Kasumi-1 (cell line): ENCODE measurements at places on chromosomes 3 and 15.

DNA sequence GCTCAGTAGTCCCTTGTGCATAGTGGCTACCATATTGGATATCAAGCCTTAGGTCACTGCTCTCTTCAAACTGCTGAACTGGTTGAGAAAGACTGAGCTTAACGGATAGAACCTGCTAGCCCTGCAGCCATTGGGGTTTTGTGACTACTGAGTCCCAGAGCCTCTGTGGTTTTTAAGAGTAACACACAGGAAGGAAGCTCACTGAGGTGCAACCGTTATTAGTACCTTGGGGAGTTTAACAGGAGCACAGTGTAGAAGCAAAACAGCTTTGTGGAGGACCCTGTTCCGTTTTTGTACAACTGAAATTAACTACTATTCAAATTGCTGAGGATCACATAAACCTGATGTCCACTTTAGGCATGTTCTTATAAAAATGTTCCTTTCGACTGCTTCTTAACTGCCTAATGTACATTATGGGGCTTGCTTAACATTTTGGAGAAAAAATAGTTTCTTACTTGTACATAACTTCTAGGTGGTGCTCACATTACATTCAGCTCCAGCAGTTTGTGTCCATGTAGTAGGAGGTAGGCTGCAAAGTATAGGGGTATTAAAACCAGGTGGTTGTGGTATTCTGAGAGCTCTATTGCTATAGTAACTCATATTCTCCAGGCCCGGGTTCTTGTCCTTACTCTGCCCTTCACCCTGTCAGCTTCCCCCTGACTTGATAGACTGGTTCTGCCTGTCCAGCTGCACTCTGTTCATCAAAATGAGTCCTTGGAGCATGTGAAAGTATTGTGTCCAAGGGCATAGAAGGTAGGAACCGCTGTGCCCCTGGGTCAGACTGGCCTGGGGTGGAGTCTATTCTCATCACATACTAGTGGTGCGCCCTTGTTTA, 17.3 kb downstream of the PXK start:
- peak; percentile 97 for DNase-seq

DNA sequence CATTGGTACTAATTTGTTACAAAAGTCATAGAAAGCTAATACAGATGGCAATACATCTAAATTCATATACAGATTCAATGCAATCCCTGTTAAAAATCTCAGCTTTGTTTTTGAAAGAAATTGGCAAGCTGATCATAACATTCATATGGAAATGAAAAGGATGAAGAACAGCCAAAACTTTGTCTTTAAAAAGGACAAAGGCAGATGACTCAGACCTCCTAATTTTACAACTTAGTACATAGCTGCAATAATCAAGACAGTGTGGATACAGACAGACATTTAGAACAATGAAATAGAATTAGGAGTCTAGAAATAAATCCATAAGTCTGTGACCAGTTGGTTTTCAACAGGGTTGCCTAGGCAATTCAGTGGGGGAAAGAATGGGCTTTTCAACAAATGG, 63.3 kb downstream of the AQP9 start:
- DNase-seq: no peak

DNA sequence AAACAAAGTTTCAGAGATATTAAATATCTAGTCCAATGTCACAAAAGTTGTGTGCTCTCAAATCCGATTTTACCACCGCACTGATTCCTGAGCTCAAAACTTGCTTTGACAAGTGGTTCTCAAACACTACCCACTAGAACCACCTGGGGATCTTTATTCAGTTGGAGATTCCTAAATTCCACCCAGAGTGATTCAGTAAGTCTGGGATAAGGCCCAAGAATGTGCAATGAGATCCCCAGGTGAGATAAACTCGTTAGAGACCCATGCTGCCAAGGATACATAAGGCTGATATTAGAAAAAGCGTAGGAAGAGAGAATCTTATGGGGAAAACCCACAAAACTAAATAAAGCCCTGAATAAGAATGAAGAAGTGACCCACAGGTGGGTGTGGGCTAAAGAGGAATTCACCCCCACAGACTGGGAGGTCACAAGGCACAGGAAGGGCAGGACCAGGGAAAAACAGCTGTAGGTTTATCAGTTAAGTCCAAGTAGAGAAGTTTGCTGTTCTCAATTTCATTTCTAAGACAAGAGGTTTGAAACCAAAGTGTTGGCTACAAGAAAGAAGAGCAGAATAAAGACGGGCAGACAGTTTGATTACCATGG, 11.5 kb upstream of the RPS17 start:
- no peak for DNase-seq

- DNase-seq: no peak
These were observed 83.8 kb downstream of the GADL1 start for GRCh38 chr3:30810625-30811024.

- no peak for DNase-seq
These were observed 553.0 kb downstream of the NTRK3 start for GRCh38 chr15:87703327-87704111.
